Lung microvascular endothelial cell (primary cell): ENCODE measurements at places on chromosomes 7 and 10. TPM values are rescaled to one million over a fixed set of nuclear protein-coding genes. Genes with fewer than 3 reads are reported as not detected.

Gene PRKCQ
- 0.44 and 0.60 TPM in 2 replicates for total RNA-seq

- DNase-seq, result peak; percentile 78
Measured at GRCh38 chr7:116616555-116617059, 55.4 kb upstream of the MET start.

Gene MAT1A
- total RNA-seq, result not detected in 2 replicates

DNA sequence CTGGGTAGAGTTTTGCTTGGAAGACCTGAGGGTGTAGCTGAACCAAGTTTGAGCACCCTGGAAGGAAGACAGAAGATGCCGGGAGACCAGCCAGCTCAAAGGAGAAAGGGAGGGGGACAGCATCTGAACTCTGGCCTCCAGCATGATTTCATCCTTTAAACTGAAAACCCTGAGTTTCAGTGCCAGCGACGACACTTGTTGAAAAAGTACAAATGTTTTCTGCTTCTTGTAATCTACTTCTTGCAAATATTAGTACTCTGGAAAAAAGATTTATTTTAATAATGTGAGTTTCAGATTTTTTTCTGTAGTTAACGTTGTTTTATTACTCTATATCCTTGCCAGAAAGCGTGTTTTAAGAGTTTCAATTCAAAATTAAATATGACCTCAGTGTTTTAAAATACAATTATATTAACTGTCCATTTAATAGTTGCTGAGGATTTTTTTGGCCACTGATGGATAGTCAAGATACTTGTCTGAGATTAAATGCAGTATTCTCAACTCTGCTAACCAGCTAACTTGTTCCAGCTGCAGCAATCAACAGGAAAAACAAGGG is 227.7 kb downstream of the MGMT start:
- no peak for DNase-seq

DNA sequence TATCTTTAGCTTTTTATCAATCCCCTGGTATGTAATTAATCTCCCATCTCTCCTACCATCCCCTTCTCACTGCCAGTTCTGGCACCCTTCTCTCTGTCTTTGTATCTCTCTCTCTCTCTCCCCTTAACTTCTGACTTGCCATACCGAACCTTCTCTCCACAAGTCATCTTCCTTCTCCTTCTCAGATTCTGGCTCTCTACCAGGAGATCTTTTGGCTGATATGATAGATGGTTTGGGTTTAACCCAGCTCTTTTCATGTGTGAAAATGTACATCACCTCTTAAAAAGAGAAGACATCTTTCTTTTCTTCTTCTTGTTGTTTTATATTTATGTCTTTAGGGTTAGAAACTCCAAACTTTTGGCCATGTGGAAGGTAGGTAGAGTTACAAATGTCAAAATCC is 196.7 kb downstream of the HGF start:
- DNase-seq, result no peak

GRCh38 chr7:108417926-108418325 is 38.3 kb downstream of the NRCAM start:
- no peak for DNase-seq

DNA sequence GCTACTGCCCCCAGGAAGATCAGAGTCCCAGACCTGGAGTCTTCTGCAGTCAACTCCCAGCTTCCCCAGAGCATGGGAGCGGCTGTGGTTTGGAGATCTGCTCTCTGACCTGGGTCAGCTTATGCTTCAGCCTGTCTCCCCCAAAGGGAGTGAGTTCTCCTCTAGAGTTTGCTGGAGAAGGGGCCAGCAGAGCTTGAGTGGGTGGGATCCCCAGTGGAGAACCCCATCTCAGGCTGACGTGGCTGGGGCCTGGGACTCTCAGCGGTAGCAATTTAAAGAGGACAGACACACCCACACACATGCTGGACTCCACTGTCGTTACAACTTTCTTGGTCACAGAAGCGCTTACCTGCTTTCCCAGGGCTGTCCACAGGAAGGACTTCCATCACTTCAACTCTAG is 6.3 kb downstream of the UNC5B start:
- no peak for DNase-seq

DNA sequence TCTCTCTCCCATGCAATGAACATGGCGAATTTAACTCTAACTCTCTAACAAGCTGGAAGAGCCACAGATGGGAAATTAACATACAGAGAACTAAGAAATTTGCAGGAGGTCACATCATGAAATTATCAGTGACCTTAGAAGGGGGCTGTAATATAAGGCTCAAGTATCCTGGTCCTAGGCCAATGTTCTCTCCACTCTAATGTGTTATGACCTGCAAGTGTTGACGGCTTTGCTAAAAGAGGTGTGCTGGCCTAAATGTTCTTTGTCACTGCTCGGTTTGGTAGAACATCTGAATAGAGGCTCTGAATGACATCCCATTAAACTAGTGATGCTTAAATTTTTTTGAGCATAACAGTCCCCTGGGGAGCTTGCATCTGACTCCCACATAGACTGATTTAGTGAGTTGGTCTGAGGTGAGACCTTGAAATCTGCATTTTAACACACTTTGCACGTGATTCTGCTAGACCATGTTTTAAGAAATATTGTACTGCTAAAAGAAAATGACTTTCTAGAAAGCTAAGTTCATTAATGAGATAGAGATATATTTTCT is 129.3 kb downstream of the GFRA1 start:
- no peak for DNase-seq

Gene SPDYE9
- not detected in 2 replicates for total RNA-seq

- no peak for DNase-seq
Measured at GRCh38 chr7:140229591-140230515, 53.1 kb upstream of the KDM7A start.

Gene OR2A42
- not detected in 2 replicates for total RNA-seq

- DNase-seq, result no peak
Measured at GRCh38 chr7:45421806-45422205, 152.4 kb upstream of the ADCY1 start.

Gene CEP55
- 6.2 and 18.7 TPM in 2 replicates for total RNA-seq

Gene TIMM23B
- 8.3 and 11.7 TPM in 2 replicates for total RNA-seq

DNA sequence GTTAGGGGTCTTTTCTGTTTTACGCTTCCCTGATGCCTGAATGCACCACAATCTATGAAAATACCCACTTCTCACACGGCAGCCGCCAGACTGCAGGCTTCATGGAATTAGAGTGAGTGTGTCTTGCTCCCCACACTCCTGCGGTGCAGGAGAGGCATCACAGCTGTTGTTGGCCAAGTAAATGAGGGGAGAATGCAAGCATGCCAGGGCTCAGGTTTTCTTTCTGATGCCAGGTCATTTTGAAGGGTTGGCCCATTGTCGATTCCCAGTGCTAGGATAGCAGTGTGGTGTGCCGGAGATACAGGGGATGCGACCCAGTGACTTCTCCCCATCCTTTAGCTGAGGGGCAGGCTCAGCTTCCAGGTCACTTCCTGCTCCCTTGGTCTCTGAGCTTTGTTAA is 16.3 kb downstream of the CXCL12 start:
- no peak for DNase-seq

Gene TMEM130
- total RNA-seq, result not detected in 2 replicates

DNA sequence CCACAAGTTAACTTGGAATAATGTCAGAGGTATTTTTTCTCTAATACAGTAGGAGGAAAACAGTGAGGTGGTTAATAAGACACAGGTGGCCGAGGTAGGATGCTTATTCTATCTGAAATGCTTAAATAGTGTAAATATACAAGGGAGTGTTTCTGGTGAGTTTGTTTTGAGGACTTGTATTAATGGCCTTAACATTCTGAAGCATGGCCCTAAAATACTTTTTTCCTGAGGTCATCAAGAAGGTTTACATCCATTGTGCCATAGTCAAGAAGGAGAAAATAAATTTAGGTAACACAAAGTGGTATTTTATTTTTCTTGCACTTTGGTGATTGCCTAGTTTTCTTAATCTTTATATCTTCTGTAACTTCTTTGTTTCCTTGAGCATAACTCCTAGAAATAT is 18.8 kb downstream of the GNAI1 start:
- no peak for DNase-seq

Gene SCART1
- 0.22 and 0.40 TPM in 2 replicates for total RNA-seq

Gene SLC29A3
- 1.3 and 2.6 TPM in 2 replicates for total RNA-seq

Gene ATOH7
- total RNA-seq, result not detected in 2 replicates

Gene CADPS2
- total RNA-seq, result 44.2 and 48.0 TPM in 2 replicates

Gene MNX1
- total RNA-seq, result not detected in 2 replicates

DNA sequence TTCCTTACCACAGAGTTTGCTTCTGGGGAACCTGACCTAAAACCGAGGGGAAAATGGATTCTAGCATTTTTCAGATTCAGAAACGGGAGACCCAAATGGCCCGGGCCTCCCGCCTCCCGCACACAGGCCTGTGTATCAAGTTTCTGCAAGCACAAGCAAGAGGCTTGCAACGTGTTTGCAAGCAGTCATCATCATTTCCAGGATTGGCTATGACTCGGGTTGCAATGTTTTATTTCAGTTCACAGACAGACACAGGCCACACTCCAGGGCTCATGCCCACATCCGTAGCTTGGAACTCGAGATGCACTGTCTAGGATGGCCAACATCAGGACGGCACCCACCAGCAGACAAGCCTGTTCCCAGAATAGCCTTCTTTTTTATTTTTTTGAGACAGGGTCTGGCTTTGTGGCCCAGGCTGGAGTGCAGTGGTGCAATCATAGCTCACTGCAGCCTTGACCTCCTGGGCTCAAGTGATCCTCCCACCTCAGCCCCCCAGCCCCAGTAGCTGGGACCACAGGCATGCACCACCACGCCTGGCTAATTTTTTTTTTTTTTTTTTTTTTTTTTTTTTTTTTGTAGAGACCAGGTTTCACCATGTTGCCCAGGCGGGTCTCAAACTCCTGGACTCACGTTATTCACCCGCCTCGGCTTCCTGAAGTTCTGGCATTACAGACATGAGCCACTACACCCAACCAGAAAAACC is 68.1 kb upstream of the FOXK1 start:
- DNase-seq, result no peak

Gene TDRD1
- not detected in 2 replicates for total RNA-seq

DNA sequence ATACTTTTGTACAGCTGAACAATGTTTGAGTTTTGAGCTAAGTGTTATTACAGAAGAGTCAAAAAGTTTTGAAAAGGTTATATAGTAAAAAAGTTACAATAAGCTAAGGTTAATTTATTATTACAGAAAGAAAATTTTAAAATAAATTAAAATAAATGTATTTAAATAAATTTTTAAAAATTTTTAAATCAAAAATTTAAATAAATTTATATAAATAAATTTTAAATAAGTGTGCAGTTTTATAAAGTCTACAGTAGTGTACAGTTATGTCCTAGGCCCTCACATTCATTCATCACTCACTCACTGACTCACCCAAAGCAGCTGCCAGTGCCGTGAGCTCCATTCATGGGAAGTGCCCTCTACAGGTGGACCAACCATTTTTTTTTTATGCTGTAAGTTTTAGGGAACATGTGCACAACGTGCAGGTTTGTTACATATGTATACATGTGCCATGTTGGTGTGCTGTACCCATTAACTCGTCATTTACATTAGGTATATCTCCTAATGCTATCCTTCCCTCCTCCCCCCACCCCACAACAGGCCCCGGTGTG is 462.9 kb upstream of the ZMIZ1 start:
- peak; percentile 5 for DNase-seq

DNA sequence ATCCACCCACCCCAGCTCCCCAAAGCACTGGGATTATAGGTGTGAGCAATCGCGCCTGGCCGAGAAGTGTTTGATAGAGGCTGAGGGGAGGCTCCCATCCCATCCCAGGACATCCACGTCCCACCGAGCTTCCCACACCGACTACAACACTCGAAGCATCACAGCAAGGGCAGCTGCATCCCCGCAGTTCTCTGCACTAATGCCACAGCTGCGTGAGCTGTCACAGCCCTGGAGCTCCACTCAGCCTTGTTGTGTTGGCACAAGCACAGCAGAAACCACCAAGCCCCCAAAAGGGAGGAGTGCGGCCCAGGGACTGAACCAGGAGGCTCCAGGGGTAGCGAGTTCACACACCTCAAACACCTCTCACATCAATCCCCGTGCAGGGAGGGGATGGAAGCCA is 121.6 kb downstream of the DIP2C start:
- no peak for DNase-seq

DNA sequence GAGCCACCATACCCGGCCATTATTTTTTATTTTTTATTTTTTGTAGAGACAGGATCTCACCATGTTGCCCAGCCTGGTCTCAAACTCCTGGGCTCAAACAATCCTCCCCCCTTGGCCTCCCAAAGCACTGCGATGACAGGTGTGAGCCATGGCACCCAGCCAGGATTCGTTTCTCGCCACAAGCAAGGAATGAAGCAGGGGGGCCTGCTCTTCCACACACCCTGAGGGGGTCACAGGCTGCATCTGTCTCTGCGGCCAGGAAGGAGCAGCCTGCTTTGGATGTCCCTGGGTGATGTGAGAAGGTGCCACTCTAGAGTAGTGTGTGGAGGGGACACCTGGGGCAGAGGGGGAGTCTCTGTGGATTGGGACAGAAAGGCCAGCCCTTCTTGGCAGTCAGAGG is 61.3 kb upstream of the TNRC18 start:
- no peak for DNase-seq

Gene LLCFC1
- not detected in 2 replicates for total RNA-seq

GRCh38 chr10:60536529-60537114 is 146.9 kb upstream of the ANK3 start:
- no peak for DNase-seq

Gene PODXL
- 75.0 and 152 TPM in 2 replicates for total RNA-seq

Gene CELF2
- total RNA-seq, result 3.1 and 4.2 TPM in 2 replicates

GRCh38 chr7:22694597-22695207 is 32.3 kb upstream of the IL6 start:
- no peak for DNase-seq

- peak; percentile 20 for DNase-seq
Measured at GRCh38 chr7:22125436-22125835, 179.7 kb upstream of the CDCA7L start.

Gene KIF11
- 3.2 and 10.5 TPM in 2 replicates for total RNA-seq

Gene ACTA2
- 3.2 and 12.0 TPM in 2 replicates for total RNA-seq

- no peak for DNase-seq
Measured at GRCh38 chr7:134710854-134711624, 64.4 kb downstream of the BPGM start.

GRCh38 chr10:80488539-80489066 is 34.5 kb downstream of the TSPAN14 start:
- DNase-seq, result no peak

- DNase-seq, result no peak
Measured at GRCh38 chr10:79382491-79382941, 35.2 kb downstream of the PPIF start.

DNA sequence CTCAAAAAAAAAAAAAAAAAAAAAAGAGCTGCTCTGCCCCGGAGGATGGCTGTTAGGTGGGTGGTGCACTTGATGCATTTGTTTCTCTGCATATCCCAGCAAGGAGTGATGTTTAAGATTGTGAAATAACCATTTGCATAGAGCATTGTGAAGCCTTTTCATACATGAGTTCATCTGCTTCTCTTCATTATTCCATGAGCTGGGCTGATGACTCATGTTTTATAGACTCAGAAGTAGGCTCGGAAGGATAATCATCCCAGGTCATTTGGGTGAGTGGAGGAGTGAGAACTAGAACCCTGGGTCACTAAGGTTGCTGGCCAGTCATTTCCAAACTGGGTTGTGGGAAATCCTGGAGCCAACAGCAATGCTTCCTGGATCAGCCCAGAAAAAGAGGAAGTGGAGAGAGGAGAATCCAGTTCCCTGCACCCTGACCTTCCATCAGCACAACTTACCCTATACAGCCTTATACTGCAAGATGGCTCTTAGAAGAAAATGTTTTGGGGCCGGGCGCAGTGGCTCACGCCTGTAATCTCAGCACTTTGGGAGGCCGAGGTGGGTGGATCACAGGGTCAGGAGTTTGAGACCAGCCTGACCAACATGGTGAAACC is 45.3 kb downstream of the TACC2 start:
- DNase-seq, result no peak
